Activated CD4-positive, alpha-beta memory T cell treated with anti-CD3 and anti-CD28 coated beads for 36 hours (primary cell): ENCODE measurements at places on chromosomes 16 and 17.

DNA sequence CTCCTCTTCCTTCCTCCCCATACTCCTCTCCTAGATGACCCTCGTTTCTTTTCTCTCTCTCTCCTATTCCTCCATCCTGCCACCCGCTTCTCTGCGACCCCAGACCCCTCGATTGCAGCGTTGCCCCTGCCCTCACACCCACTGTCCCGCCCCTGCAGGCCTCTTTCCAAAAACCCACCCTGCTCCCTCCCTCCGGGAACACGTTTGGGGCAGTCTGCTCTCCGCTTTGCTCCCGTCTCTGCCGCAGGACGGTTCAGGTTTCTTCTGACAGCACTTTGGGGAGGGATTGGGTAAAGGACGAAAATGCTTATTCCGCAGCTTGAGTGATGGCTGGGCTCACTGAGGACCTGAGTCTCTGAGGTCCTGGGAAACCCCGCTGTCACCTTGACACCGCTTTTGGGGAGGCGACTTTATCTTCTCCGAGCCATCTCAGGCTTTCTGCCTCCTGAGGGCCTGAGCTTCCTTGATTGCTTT is 690 bp downstream of the NDE1 start:
- peaks cover 30% of the 10 kb centered on the region for H3K4me1 ChIP-seq
- H3K27me3 ChIP-seq: no peaks in the 10 kb centered on the region
- peak overlapping the region; percentile 99 for H3K27ac ChIP-seq
- DNase-seq: peak; percentile 75

- H3K27me3 ChIP-seq: peaks cover 50% of the 10 kb centered on the region
- DNase-seq: no peak
- H3K27ac ChIP-seq: no peak overlapping the region
- peak overlapping the region; percentile 41 for H3K4me3 ChIP-seq
- H3K4me1 ChIP-seq: peaks cover 7% of the 10 kb centered on the region
Measured at GRCh38 chr17:49132317-49132698, 261 bp upstream of the B4GALNT2 start.

DNA sequence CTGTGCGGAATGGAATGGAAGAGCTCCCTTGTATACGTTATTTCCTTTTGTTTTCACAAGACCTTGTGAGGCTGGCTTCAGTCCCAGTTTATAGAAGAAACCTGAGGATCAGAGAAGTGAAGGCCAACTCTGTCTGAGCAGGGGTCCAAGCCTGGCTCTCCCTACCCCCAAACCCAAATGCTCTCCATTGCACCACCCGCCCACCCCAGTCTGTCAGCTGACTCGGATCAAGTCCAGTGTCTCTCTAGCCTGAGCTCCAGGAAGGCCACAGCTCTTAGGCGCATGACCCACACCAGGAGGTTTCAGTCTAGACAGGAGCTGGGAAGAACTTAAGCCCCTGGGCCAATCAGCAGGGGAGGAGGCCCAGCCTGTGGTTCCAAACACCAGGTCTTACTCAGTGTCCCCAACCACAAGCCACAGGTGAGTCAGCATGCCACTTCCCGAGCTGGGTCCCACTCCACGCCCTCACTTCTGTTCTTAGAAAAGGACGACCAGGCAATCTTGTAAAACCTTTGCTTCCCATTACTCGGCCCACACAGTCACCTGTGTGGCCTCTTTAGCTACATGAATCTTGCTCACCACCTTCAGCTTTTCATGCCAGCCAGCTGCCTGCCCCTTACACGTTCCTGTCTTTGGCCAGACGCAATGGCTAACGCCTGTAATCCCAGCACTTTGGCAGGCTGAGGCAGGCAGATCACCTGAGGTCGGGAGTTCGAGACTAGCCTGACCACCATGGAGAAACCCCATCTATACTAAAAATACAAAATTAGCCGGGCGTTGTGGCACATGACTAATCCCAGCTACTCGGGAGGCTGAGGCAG is 27.8 kb downstream of the TK2 start:
- H3K36me3 ChIP-seq: no peaks in the 10 kb centered on the region
- H3K4me3 ChIP-seq: peak overlapping the region; percentile 68
- DNase-seq: peak; percentile 99
- no peaks in the 10 kb centered on the region for H3K27me3 ChIP-seq

GRCh38 chr17:48012654-48013053 is 24.9 kb downstream of the COPZ2 start:
- H3K4me1 ChIP-seq: peaks cover 17% of the 10 kb centered on the region
- peaks cover 38% of the 10 kb centered on the region for H3K27me3 ChIP-seq
- no peak overlapping the region for H3K27ac ChIP-seq
- no peak for DNase-seq

DNA sequence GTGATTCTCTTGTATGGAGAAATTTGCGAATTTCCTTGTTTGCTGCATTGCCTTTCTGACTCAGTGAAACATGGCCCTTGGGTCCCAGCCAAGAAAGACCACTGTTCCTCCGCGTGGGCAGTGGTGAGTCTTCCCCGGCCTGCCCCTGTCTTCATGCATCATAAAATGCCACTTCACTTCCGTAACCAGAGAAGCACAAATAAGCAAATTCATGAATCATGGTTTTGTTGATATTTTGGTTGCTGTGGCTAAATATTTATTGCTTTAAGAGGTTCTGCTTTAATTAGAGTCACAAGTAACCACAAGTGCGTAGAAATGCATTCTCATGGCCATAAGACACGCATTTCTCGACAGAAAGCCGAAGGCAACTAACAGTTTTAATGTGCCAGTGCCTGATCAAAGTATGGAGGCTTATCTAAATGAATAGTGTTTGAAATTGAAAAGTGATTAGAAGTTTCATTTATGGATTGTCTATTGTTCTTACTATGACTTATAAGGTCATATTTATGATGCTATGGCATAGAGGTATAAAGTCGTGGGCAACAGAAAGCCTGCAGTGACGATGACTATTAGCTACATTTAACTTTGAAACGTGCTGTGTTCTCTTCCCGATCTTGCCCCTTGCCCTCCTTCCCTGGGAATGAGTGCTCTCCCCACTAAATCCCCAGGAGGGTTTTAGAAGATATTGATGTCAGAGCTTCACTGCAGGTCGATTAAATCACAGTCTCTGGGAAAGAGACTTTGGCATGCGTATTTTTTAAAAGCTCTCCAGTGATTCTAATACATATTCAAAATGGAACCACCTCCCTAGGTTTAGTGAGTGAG is 76.0 kb downstream of the WIPI1 start:
- peak; percentile 48 for DNase-seq
- H3K4me3 ChIP-seq: no peak overlapping the region
- H3K27me3 ChIP-seq: no peaks in the 10 kb centered on the region
- no peaks in the 10 kb centered on the region for H3K36me3 ChIP-seq
- H3K27ac ChIP-seq: no peak overlapping the region
